ENCODE measurements at places on chromosomes 2 and 18.

DNA sequence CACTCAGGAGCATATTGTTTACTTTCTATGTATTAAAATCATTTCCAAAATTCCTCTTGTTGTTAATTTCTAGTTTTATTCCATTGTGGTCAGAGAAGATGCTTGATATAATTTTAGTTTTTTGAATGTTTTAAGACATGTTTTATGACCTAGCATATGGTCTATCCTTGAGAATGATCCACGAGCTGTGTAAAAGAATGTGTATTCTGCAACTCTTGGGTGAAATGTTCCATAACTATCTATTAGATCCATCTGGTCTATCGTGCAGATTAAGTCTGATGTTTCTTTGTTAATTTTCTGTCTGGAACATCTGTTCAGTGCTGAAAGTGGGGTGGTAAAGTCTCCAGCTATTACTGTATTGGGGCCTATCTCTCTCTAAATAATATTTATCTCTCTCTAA is 83.3 kb upstream of the EPAS1 start:
- no peak for DNase-seq

- DNase-seq: no peak
Measured at GRCh38 chr2:226652369-226652768, 147.3 kb downstream of the IRS1 start.

GRCh38 chr18:449374-449773 is 51.1 kb downstream of the COLEC12 start:
- DNase-seq: no peak

- DNase-seq: no peak
Measured at GRCh38 chr2:45170191-45171135, 161.2 kb upstream of the SIX2 start.

- no peak for DNase-seq
Measured at GRCh38 chr18:58322464-58322863, 278.4 kb downstream of the NEDD4L start.

DNA sequence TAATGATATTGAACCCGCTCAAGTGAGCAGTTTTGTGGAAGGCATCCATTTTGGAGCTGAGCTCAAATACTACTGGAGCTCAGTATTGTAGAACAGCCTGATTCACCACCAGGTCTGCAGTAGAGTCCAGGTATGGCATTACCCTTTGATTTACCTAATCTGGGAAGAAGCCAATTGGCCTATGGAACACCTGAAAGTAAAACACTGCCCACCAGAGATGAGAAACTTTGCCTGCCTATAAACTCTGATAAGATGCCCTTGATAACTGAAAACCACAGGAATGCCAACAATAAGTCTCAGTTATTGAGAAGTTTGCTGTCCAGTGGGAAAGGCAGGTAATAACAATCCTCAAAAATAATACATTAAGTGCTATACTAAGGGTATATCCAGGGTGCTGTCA is 25.5 kb upstream of the TDRD15 start:
- no peak for DNase-seq
